Stimulated activated CD4-positive, alpha-beta T cell treated with anti-CD3 and anti-CD28 coated beads, TNF-alpha, amount 100 ng/mL, for 24 hours (primary cell): ENCODE measurements at places on chromosomes 12 and 14.
A peak's percentile ranks its signal among the peaks of the same experiment; 100 is the strongest.

DNA sequence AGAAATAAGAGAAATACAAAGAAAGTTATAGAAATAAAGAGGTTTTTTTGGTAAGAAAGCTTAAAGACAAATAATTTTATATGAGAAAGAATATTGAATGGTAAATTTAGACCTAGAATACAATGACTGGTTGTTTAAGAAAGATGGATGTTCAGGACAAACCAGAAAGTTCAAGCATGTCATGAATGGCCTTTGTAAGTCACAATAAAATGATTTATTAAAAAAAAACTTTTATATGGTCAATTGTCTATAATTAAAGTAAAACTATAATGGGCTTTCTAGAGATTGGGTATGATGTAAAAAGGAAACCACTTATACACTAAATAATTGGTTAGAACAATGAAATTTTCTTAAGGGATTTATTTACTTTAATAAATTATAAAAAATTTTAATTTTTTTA lies 19.8 kb upstream of the CAPRIN2 start:
- DNase-seq = no peak

- DNase-seq = no peak
Measured at GRCh38 chr14:76778546-76779215, 17.4 kb downstream of the VASH1 start.

DNA sequence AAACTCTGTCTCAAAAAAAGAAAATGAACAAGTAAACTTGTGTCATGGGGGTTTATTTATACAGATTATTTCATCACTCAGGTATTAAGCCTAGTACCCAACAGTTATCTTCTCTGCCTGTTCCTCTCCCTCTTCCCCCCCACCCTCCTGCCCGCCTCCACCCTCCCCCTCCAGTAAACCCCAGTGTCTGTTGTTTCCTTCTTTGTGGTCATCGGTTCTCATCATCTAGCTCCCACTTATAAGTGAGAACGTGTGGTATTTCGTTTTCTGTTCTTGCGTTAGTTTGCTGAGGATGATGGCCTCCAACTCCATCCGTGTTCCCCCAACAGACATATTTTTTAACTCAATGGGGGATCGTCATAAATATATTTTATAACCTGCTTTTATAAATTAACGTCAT lies 12.3 kb downstream of the IL31 start:
- no peak for DNase-seq

DNA sequence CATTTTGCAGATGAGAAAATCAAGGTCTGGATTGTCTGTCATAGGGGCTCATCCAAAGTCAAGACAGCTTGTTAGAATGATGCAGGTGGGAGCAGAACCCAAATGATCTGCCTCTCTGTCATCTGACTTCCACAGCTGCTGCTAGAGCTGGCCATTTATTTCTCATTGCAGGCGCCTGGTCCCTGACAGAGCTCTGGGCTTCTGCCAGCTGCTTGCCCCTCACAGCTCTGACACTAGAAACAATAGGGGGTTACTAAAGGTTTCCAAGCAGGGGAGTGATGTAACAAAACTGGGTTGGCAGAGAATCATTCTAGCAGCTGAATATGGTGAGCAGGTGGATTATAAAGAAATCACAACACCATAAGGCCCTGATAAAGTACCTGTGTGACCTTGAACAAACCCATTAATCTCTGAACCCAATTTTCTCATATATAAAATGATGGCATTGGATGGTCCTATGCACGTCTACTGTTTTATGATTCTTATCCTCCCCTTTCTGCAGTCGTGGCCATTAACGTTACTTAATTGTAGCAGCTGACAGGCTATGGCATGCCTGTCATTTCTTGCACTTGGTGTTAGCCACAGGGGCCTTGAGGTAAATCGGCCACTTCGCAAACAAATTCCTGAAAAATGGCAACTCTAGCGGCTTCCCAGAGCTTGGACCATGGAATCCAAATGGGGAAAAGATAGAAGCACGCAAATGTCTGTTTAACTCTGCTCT lies 134.6 kb downstream of the RMST start:
- no peak for DNase-seq

- no peak for DNase-seq
Measured at GRCh38 chr12:119177056-119177325, 1.7 kb upstream of the HSPB8 start.

GRCh38 chr12:15808652-15809051 lies 19.5 kb upstream of the EPS8 start:
- DNase-seq = no peak

DNA sequence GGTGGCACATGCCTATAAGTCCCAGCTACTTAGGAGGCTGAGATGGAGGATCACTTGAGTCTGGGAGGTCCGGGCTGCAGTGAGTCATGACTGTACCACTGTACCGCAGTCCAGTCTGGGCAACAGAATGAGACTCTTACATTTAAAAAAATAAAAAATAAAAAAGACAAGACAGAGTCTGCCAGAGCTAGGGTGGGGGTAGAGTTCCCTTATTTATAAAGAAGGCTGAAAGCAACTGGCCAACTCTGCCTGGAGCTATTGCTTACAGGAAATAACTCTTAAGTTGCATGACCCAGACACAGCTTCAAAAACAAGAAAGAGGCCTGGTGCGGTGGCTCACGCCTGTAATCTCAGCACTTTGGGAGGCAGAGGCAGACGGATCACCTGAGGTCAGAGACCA lies 31.5 kb downstream of the NUMB start:
- DNase-seq = no peak

DNA sequence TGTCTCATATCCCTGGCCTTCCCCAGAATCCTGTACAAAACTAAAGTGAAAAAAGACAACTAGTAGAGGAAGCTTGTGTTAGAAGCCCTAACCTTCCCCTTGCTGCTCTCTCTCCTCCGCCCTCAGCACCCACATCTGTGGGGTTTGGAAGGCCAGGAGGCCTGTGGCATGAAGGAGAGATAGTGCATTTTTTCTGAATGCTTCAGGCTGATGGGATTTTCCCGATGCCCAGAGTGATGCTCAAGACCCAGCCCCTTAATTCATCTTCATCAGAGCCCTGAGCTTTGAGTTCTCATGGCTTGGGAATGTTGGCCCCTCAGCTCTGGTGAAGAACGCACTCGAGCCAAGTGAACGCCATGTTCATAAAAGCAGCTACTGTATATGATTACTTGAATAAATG lies 5.9 kb downstream of the FGF6 start:
- DNase-seq = no peak

DNA sequence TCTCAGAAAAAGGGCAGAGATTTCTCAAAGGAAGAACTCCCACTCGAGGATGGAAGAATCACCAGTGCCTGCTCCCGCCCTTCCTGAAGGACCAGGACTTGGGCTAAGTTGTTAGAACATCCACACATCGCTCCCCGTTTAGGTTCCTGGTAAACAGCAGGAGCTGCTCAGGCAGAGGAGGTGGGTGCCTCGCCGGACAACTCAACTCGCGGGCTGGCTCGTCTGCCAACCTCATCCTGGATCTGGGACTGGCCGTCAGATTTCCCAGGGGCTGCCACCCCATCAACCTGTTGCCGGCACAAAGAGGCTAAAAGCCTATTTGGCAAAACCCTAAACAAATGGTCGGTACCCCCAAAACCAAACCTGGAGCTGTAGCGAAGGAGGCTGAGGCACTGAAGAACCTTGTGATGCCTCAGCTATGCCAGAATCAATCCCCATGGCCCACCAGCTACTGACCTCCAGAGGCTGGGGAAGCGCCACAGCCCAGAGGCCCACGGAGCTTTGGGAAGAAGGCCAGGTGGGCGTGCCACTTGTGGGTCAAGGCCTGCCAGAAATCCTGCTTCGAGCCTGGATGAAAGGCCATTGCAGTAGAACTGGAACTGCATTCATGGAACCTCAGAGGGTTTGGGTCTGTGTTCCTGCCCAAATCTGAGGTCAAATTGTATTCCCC lies 42.9 kb downstream of the RIMBP2 start:
- no peak for DNase-seq

DNA sequence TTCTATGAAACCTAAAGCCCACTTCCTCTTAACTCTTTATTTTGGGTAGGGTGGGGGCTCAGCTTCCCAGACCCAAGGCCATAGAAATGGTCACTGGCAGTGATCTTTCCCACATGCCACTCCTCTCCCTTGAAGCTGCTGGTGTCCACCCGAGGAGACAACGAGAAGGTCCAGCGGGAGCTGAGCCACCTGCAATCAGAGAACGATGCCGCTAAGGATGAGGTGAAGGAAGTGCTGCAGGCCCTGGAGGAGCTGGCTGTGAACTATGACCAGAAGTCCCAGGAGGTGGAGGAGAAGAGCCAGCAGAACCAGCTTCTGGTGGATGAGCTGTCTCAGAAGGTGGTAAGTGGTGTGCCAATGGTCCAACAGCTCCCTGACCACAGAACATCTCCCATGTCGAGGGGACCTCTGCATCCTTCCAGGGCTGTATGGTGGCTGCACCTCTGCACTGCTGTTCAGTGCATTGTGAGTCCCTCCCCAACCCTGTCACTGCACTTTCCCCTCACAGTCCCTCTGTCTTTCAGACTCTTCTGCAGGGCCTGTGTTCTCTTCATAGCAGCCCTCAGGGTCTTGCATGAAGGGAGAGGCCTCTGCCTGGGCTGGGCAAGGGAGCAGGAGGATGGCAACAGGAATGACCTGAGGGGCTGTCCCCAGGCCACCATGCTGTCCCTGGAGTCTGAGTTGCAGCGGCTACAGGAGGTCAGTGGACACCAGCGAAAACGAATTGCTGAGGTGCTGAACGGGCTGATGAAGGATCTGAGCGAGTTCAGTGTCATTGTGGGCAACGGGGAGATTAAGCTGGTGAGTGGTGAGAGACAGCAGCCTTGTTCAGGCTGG lies 18.8 kb upstream of the PIP4K2C start:
- DNase-seq = no peak

GRCh38 chr14:67746927-67747326 lies 45.2 kb downstream of the RDH12 start:
- no peak for DNase-seq

GRCh38 chr14:22986508-22987054 lies 4.2 kb upstream of the AJUBA start:
- DNase-seq = peak; percentile 88

DNA sequence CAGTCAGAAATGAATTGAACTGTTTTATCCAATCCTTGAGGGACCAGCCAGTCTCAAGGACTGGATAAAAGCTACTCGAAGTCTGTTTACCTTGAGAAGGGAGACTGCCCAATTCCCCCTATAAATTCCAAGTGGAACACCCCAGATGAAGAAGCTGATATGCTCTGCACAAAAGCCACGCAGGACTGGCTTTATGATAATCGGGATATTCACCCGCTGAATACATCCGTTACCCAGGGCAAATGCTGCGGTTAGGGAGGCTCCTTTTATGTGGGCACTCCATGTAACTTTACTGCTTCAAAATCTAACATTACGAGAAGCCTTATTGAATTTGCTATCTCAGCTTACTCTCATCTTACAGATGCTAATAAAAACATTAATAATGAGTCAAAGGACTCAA lies 119.1 kb downstream of the DENND5B start:
- DNase-seq = no peak

- DNase-seq = no peak
Measured at GRCh38 chr14:100286484-100287191, 19.6 kb downstream of the SLC25A29 start.

DNA sequence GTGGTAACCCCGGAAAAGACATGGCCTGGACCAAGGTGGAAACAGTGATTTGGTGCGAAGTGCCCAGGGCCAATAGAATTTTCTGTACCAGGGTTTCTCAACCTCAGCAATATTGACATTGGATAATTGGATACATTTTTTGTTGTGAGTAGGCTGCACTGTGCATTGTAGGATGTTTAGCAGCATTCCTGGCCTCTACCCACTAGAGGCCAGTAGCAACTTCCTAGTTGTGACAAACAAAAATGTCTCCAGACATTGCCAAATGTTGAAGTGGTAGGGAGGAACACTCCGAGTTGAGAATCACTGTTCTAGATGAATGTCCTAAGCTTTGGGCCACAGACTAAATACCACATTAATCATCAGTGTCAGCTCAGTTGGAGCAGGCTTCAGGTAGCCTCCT lies 6.2 kb upstream of the CGRRF1 start:
- DNase-seq = no peak

- no peak for DNase-seq
Measured at GRCh38 chr14:71137536-71138447, 230.5 kb downstream of the PCNX1 start.

DNA sequence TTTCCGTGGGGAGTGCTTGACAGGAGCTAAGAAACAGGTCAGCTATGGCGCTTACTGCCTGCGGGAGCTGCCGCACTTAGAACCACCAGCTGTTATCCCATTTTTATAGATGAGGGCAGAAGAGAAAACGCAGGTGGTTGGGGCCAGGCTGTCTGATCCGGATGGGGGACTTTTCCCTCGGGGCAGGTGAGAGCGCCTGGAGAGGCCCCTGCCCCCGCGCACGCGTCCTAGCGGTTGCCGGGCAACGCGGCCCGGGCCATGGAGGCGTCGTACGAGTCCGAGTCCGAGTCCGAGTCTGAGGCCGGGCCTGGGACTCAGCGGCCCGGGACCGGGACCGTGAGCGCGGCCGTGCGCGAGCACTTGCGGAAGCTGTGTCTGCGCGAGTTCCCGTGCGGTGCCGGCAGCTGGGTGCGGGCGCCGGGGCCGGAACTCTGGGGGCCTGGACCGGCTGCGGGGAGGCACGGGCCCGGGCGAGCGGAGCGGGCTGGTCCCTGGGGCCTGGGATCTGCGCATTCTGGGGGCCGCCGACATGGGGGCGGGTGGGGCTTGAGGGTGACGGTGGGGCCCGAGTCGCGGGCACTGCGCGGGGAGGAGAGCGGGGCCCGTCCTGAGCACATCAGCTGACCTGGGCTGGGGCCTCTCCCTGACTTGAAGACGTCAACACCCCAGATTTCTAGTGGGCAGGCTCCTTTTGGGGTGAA lies at the start of gene LRRC43:
TSS of gene LRRC43 (plus strand) at position 237 of the 701 bp plus-strand sequence. CDS start at position 259, 22 bp downstream.
- DNase-seq = no peak

GRCh38 chr12:104478396-104479122 lies 21.8 kb downstream of the CHST11 start:
- no peak for DNase-seq

- DNase-seq = no peak
Measured at GRCh38 chr14:101197595-101198397, 294.3 kb upstream of the RTL1 start.

GRCh38 chr14:72745546-72745945 lies 148.4 kb downstream of the DPF3 start:
- DNase-seq = no peak

DNA sequence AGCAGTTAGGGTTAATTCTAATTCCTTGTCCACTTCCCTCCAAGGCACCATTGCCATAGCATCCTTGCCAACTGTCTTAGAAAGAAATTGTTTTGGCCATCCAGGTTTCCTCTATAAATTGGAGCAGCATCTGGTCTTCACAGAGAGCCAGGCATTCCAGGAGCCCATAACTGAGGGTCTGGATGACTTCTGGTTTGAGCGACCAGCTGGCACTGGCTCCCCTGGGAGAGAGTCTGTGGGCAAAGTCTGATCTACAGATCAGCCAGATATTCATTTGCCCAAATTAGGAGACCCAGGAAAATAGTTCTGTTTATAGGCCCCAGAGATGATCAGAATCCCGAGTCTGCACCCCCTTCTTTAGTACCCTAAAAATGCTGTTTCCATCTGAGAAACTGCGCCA lies 16.0 kb downstream of the VSX2 start:
- no peak for DNase-seq
